ENCODE measurements at places on chromosomes 4 and X.

DNA sequence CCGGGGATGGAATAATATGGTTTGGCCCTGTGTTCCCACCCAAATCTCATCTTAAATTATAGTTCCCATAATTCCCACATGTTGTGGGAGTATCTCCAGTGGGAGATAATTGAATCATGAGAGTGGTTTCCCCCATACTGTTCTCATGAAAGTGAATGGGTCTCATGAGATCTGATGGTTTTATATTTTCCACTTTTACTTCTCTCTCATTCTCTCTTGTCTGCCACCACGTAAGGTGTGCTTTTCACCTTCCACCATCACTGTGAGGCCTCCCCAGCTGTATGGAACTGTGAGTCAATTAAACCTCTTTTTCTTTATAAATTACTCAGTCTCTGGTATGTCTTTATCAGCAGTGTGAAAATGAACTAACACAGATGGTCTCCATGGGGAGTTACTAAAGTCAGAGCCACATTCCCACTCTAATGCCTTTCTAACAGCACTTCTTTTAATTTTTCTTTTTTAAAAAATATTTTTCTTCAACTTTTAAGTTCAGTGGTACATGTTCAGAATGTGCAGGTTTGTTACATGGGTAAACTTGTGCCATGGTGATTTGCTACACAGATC is 306.6 kb downstream of the DTHD1 start:
- DNase-seq: no peak

DNA sequence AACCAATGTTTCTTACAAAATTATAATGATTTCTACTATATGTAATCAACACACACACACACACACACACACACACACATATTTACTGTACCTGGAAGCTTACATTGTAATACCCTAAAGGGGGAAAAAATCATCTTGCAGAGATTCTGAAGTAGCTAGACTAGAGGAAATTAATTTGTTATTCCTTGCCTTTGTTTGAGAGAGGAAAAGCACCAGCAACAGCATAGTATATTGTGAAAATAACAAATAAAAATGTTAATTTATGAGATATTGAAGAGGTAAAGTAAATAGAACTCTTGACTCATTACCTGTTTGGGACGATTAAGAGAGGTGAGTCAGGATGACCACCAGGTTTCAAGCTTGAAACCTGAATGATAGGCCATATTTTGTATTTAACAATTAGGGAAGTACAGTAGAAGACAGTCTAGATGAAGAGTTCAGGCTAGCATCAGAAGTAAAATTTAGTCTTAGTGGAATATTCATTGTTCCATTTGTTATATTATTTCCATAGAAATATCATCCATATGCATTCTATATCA is 873.4 kb upstream of the PCDH10 start:
- no peak for DNase-seq

- no peak for DNase-seq
Observed at GRCh38 chr4:58507079-58507478, 1396.9 kb upstream of the IGFBP7 start.

DNA sequence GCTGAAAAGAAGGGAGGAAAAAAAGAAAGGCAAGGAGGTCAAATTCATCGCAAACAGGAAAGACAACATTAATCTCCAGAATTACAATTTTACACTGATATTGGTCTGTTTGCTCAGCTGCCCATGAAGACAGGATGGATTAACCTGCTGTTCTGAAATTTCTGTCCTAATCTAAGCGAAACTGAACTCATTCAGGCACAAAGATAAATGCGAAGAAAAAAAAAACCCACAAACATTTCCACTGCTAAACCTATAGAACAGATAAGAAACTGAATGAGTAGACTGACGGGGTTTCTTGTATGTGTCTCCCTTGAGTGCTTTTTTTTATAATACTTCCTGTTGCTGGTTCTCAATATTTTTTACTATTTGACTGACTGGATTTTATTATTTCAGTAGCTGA is 251.8 kb upstream of the FTHL17 start:
- DNase-seq: no peak

GRCh38 chrX:21469071-21469470 is 94.9 kb downstream of the CNKSR2 start:
- no peak for DNase-seq

GRCh38 chr4:149140841-149141240 is 674.8 kb downstream of the IQCM start:
- no peak for DNase-seq

DNA sequence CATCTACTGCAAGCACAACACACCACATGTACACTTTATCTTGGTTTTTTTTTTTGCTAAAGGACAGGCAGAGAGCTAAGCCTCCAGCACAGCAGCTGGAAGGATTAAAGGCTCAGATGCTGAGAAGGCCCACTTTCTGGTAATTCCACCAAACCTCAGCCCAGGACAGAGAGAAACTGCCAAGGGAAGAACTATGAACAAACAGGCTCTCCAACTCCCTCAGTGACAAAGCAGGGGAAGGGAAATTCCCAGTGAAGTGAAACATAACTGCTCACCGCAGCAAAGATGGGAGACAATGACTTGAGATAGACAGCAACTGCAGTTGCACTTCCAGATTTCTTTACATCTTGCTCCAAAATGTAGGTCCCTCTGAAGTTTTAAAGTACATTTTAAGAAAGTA is 4.8 kb downstream of the PROM1 start:
- no peak for DNase-seq

DNA sequence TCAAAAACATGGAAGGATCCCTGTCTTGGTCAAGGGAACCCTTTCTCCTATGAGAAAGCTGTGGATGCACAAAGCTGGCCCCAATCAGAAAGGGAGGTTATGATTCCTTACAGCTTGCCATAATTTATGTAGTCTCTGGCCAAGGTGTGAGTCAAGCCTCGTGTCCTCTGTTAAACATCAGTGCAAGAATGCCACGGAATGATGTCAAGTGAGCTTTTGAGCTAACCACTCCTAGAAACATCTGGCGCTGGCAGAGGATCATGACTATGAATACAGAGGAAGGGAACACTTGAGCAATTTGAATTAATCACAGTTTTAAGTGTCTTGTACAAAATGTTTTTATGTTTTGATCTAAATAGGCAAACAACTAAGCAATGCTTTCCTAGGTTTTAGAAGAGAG is 51.5 kb upstream of the RAP2C start:
- no peak for DNase-seq

- DNase-seq: no peak
Observed at GRCh38 chr4:65893271-65893670, 223.0 kb upstream of the EPHA5 start.

Measured in T-helper 1 cell (primary cell).